ENCODE measurements at places on chromosomes 12 and 14. TPM values are rescaled to one million over a fixed set of nuclear protein-coding genes. Genes with fewer than 3 reads are reported as not detected.

GRCh38 chr12:66584673-66585072 lies 94.2 kb downstream of the GRIP1 start:
- no peak for DNase-seq

AKAP3 gene
- total RNA-seq: 1.8 TPM

LAG3 gene
- total RNA-seq: 13.1 TPM

- no peak for DNase-seq
Measured at GRCh38 chr12:34294137-34294536, 271.8 kb downstream of the ALG10 start.

STAB2 gene
- total RNA-seq: 0.62 TPM

- no peak for DNase-seq
Measured at GRCh38 chr14:86902176-86902950, 1090.6 kb downstream of the GALC start.

Measured in prostate gland (tissue), 2 donors.